ENCODE measurements at places on chromosomes 5 and 9. TPM values are rescaled to one million over a fixed set of nuclear protein-coding genes. Genes with fewer than 3 reads are reported as not detected.

DNA sequence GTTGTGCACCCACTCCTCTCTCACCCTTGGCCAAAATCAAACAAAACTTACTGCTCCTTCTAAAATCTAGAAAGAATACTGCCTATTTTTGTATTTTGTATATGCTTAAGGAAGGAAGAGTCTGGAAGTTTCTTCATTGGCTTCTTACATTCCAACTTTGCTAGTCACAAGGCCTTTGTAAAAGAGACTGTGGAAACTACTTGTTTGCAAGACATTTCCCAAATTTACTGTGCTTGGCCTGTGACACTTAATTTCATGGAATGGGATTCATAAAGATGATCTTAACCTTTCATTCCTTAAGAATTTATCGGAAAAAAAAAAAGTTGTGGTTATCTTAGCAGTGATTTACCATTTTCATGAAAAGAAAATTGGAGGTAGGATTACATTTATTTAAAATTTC, 208.9 kb downstream of the VPS13A start:
- no peak for DNase-seq

The DPYSL3 gene
- total RNA-seq: 102 TPM

DNA sequence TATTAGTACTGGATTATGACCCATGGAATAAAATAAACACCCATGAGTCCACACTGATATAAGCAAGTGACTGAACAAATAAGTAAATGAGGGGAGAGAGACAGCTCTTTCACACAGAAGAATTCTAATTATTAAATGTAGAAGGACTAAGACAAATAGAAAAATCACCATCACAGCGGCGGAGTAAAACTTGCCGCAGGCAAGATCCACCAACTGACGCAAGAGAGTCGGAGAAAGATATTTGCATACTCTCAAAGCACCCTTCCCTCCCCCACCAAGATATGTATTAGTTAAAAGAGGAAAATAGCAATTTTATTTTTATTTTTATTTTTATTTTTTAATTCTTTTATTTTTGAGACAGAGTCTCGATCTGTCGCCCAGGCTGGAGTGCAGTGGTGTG, 14.6 kb upstream of the N4BP3 start:
- no peak for DNase-seq

The PCDHB15 gene
- 5.6 TPM for total RNA-seq

DNA sequence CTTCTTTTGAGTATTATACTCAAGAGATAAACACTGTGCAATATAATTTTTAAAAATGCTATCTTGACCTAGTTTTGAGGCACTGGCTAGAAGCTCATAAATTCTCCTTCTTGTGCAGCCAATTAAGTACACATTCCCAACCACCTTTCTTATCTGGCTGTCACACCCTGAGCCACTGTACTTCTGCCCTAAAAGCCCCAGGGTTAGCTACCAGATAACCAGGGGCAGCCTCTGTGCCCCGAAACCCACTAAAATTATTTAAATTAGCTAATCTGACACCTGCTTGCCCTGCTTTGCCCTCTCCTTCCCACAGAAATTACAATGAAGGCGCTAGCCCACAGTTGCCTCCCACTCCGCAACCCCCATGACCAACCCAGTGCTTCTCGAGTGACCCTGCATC, 597.3 kb upstream of the TYRP1 start:
- DNase-seq: no peak

The BARHL1 gene
- not detected for total RNA-seq

DNA sequence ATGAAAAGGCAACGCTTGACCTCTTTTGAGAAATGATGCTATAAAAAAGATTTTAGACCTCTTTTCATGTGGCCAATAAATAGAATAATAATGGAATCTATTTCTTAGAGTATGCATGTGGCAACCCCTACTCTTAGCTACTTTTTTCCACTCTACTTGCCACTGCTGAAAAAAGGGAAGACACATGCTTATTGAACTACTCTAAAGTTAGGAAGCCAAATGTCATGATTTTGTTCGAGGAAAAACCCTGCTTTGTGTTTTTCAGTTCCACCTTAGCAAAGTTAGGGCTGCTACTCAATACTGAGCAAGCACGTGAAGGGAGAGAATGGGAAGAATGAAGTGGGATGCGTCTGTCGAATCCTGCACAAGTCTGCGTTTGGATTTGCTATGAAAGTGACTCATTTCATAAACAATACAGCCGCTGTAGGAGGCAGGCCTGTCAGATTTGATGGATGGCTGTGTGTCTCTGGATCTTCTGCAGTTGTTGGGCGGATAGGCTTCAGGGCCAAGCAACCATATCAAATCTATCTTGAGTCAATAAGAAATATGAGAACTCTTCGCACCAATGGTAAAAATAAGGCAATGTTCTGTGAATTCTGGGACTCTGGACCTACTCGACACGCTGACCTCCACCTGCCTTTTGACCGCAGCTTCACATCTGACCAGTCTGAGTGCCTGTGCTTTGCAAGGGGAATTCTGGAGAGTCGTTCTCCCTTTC, 333.6 kb downstream of the PIK3R1 start:
- DNase-seq: no peak

DNA sequence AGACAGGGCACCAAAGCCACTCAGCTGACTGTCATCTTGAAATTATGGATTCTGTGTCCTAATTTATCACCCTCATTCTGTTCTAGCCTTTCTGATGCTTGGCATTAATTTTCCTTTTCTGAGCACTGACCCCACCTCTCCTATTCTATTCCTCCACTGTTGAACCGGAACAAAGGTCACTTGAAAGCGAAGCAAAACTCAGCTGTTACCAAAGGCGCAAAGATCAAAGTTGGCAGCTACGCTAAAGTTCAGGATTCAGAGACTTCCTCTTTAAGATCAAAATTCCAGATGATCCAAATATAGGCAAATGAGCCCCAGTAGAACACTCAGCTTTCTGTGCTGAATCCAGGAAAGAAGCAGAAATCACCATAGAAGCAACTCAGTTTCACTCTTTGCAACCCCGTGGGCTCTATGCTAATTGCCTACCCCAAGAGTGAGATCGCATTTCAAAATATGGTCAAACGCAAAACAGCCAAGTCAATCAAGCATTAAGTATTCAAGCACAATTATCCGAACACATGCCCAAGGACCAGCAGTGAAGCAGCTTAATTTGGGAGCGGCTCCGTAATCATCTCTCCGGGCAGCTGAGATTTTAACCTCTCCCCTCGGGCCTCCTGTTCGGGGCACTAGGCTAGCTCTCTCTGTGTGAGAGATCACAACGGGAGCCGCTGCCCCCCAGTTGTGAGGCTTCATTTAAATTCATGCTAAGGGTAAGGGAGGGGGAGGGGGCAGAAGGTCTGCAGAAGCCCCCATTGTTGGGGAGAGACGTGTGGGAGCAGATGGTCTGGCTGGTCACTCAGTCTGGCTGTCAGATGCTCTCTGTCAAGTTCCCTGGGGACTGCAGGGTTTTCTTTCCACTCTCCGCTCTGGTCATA, 288.6 kb downstream of the ELAVL2 start:
- DNase-seq: peak; percentile 62

- no peak for DNase-seq
Measured at GRCh38 chr9:122122468-122122867, 29.4 kb upstream of the TTLL11 start.

The CCDC192 gene
- total RNA-seq: 1.3 TPM

The ADCY2 gene
- 3.5 TPM for total RNA-seq

GRCh38 chr5:163571744-163572143, 66.3 kb downstream of the MAT2B start:
- DNase-seq: no peak

DNA sequence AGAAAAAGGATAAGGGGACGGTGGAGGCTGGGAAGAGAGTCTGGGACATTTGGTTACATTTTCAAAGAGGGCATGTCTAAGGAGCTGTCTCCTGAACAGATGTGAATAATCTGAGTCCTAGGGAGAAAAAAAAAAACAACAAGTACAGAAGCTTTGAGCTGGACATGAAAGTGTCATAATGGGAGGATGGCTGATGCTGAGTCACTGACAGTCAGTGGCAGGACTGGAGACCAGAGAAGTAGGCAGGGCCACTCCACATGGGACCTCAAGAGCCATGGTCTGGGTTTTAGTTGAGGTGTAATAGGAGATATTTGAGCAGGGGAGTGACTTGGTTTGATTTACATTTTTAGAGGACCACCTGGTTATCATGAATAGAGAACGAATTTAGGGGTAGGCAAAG, 70.6 kb downstream of the DPYSL3 start:
- DNase-seq: no peak

GRCh38 chr5:33735072-33735471, 156.7 kb downstream of the ADAMTS12 start:
- DNase-seq: no peak

DNA sequence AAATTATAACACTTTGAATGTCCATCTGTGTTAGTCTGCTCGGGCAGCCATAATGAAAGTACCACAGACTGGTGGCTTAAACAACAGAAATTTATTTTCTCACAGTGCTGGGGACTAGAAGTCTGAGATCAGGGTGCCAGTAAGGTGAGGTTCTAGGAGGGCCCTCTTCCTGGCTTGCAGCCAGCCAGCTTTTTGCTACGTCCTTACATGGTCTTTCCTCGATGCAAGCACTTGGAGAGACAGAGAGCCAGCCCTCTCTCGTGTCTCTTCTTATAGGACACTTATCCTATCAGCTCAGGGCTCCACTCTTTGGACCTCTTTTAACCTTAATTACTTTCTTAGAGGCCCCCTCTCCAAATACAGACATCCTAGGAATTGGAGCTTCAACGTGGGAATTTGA, 351.8 kb downstream of the SPOCK1 start:
- DNase-seq: no peak

The SYK gene
- 1.4 TPM for total RNA-seq

DNA sequence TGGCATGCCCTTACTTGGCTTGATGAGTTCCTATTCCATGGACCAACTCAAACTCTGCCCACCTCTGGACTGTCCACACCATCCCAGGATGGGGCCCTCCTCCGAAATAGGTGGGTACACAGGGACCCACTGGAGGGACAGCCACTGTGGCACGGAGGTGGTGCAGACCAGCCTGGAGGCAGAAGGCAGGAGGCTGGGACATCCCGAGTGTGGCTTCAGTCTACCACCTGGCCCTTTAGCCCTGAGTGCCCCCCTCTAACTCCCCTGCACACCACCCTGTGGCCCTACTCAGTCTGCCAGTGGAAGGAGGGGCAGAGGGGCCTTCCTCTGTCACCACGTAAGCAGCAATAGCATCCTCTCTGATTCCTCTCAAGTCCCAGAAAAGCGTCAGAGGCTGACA, 3.7 kb downstream of the IL3 start:
- DNase-seq: no peak

The ADGRD2 gene
- not detected for total RNA-seq

The TMC1 gene
- total RNA-seq: 0.33 TPM

DNA sequence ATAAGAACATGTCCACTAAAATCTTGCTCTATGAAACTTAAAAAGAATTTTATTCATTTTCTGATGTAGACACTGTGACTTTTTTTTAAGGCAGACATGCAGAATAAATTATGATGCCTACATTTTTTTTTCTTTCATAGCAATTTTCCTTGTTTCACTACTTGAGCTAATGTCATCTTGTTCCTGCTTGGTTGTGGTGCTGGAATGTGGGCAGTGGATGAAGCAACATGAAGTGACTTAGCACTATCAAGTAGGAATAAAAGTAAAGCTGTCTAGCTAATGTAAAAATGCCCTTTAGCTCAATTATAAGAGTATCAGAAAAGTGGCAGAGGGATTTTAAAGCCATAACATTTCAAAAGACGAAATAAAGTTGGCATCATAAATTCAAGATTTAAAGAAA, 191.0 kb downstream of the ADAMTS6 start:
- no peak for DNase-seq

DNA sequence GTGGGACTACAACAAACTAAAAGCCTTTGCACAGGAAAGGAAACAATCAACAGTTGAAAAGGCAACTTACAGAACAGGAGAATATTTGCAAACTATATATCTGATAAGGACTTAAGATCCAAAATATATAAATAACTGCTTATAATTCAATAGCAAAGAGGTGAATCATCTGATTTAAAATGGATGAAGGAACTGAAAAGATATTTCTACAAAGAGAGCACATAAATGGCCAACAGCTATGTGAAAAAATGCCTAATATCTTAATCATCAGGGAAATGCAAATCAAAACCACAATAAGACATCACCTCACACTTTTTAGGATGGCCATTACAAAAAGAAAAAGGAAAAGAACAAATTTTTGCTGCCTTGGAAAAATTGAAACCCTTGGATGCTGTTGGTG, 100.4 kb downstream of the LURAP1L start:
- no peak for DNase-seq

DNA sequence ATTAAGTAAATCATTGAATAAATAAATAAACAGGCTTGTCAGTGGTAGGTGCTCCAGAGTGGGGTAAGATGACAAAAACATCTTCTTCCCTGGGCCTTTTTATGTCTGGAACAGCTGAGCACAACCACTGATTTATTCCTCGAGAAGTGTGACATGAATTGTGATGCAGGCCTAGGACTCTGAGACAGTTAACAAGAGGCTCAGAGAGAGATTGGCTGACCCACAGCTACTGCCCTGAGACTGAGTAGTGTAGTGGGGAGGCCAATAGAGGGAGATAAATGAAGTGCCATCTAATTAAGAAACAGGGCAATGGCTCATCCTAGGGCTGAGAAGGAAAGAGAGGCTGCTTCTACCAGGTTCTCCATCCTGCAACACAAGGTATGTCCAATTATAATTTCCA, 369.3 kb upstream of the TRPC7 start:
- no peak for DNase-seq

DNA sequence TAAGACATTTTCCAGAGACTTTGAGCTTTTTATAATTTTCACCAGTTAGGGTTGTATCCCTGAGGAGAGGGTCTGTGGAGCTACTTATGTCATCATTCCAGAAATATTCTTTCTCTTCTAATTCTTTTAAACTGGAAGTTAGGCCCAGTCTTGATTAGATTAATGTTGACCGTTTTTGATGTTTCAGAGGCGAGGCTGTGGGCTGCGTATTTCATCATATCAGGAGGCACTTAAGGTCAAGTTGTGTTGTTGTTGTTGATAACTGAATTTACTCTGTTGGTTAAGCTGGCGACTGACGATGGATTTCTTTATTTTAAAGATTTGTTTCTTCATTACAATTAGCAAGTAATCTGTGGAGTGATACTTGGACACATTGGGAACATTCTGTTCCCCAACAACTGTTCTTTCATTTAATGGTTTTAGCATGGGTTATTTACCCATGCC, 20.1 kb downstream of the IPO11 start:
- DNase-seq: no peak

- no peak for DNase-seq
Measured at GRCh38 chr9:93959739-93960154, 4.6 kb upstream of the BARX1 start.

DNA sequence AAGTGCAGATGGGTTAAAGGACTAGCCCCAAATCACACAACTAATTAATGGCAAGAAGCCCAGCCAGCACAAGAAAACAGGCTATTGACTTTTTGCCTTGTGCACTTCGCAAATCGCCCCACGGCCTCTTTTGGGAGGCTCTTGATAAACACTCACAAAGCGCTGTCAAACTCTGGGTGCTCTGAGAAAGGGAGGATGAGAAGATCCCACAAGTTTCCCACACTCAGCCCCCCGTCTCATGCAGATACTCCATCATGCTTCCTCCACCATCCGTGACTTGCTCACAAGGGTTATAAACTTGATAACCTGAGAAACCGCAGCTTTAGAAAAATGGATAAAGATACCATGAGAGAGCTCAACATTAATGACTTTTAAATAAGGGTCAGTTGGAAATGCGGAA, 219.7 kb downstream of the EBF1 start:
- no peak for DNase-seq

The ADAMTS13 gene
- total RNA-seq: 6.0 TPM

- DNase-seq: no peak
Measured at GRCh38 chr5:31763424-31763823, 124.5 kb downstream of the PDZD2 start.

The DIPK1B gene
- total RNA-seq: 49.2 TPM

- DNase-seq: no peak
Measured at GRCh38 chr5:73424556-73424977, 24.0 kb downstream of the FOXD1 start.
